ENCODE measurements at places on chromosomes 16 and 17.
A peak's percentile ranks its signal among the peaks of the same experiment; 100 is the strongest.

DNA sequence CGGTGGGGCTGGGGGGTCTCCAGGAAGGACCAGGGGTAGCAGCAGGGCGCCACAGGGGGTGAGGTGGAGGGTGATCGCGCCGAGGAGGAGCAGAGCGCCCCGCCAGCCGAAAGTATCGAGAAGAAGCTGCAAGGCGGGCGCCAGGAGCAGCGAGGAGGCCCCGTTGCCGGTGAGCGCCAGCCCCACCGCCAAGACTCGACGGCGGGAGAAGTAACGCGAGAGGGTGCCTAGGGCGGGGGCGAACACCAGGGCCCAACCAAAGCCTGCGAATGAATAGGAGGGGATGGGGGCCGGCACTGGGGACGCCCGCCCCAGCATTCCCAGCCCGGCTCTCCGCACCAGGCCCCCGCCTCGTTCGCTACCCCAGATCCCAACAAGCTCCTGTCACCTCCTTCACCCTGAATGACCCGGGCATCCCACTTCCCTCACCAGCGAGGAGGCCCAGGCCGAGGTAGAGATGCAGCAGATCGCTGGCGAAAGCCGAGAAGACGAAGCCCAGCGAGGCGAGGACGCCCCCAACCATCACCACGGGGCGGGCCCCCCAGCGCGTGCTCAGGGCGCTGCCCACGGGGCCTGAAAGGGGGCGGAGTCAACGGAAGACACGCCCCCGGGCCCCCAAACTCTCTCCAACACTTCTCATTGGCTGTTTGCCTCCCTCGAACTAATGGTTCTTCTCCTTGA lies 1.3 kb downstream of the SLC16A11 start:
- DNase-seq, result no peak

DNA sequence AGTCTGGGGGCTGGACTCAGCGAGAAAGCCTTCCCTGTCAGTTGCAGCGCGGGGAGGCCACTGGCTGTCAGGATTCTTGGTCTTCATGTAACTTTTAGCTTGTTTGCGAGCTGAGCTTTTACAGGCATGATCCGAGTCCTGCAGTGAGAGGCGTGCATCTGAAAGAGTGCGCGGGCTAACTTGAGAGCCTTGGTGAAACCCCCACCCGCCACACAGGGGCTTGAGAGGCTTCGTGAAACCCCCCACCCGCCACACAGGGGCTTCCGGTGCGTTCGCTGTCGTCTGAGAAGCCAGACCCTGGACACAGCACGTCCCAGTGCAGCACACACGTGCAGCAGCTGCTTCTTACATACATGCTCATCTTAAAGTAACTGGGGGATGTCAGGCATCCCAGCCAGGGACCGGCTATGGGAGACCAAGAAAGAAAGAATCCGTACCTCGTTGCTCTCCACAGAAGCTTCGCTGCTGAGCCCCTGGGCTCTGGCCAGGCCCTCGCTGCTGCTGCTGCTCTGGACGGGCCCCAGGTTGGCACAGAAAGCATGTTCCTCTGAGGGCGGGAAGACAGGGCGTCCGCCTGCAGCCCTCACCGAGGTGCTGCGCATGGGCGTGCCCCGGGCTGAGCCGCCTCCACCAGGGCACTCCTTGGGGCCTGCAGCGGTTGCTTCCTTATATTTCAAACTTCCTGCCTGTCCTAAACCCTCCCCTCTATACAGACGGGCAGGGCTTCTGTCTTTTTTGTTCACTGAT lies 7.8 kb downstream of the NUDT16L1 start:
- DNase-seq, result no peak

- DNase-seq, result no peak
Measured at GRCh38 chr16:12439399-12440227, 364.1 kb downstream of the CPPED1 start.

DNA sequence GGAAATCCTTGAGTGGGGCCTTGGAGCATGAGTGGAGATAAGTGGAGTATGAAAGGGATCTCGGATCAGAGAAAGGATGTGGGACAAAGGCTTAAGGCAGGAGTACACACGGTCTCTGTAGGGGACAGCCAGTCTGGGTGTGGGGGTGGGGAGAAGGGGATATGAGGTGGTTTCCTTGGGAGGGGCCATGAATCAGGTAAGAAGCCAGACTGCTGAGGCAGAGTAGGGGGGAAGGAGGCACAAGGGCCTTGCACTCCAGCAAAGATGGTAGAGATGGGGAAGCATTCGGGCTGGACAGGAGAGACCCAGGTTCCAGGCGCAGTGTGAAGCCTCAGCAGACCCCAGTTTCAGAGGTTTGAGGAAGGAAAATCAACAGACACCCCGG lies 1.6 kb downstream of the HSD11B2 start:
- no peak for DNase-seq

GRCh38 chr17:50129728-50130558 lies at the start of gene SAMD14:
Gene SAMD14, minus strand, starts transcription at chr17:50130160. Its CDS starts 5,201 bp downstream, at chr17:50124959.
- DNase-seq, result peak; percentile 60

GRCh38 chr17:17391668-17392370 lies 85.0 kb upstream of the MED9 start:
- DNase-seq, result peak; percentile 59

GRCh38 chr17:72033334-72033733 lies 87.5 kb upstream of the SOX9 start:
- DNase-seq, result no peak

GRCh38 chr17:5869041-5869745 lies 201.0 kb upstream of the WSCD1 start:
- DNase-seq, result no peak

- DNase-seq, result no peak
Measured at GRCh38 chr17:29582254-29582765, 7.1 kb downstream of the GIT1 start.

- DNase-seq, result no peak
Measured at GRCh38 chr17:15092762-15093161, 172.4 kb downstream of the PMP22 start.

- no peak for DNase-seq
Measured at GRCh38 chr17:70089513-70090148, 14.6 kb downstream of the KCNJ16 start.
